ENCODE measurements at places on chromosomes 4 and X.
A peak's percentile ranks its signal among the peaks of the same experiment; 100 is the strongest.

DNA sequence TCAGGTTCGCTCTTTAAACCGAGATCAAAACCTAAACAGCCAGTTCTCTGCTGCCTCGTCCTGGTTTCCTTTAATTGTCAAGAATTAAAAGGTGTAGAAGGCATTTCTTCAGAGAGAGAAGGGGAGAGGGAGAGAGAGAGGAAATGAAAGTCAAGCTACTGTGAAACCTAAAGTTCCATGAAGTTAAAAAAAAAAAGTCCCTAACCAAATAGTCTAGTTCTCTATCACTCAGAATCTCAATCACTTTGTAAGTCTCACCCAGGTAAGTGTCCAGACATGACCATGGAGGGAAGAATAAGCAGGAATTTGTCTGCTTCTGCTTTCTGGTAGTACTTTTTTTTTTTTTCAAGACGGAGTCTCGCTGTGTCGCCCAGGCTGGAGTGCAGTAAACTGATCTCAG is 18.8 kb upstream of the SMIM14 start:
- DNase-seq, result no peak

DNA sequence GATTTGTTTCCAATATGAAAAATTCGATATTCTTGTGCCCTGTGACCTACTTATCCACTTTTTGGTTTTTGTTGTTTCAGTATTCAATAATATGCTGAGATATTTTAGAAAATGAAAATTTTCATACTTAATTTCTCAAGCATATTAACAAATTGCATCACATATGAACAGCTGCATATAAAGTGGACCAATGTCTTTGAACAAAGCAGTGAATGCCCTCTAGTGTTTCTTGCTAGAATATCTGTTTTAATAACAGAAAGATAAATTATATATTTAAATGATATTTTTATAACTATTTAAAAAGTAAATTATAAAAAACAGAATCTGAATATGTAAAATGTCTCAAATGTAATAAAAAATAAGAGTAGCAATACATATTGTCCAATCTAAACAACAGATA is 31.7 kb upstream of the INTU start:
- DNase-seq, result no peak

DNA sequence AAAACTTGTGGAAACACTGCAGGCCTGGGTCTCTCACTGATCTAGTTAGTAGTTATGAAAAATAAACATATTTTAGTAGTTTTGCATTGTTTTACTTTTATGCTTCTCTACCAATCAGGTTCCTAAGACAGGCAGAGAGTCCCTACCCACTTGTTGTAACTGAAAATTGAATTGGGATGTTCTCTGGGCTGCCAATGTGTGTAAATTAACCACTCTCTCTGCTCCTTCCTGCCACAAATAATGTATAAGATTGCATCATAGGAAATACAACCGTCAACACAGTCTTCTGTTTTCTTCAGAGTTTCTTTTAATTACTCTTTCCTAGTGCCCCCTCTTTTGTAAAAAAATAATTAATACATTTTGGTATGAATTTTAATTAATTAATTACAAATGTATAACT is 677.3 kb downstream of the FSTL5 start:
- DNase-seq, result no peak

DNA sequence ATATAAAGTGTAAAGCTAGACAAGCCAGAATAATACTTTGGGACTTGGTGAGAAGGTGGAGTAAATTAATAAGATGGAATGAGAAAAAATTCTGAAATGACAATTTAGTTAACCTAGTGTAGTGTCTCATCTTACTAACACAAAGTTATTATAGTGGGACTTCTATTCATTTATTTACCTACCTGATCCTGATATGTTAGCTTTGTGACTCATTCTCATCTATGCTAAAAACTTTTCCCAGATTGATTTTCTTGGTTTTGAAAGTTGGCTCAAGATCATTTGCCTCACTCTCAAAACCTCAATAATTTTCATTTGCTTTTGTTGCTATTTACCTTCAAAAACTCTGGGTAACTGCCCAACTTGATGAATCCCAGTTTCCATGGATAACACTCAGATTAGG is 698.6 kb downstream of the SH3BGRL start:
- DNase-seq, result no peak

DNA sequence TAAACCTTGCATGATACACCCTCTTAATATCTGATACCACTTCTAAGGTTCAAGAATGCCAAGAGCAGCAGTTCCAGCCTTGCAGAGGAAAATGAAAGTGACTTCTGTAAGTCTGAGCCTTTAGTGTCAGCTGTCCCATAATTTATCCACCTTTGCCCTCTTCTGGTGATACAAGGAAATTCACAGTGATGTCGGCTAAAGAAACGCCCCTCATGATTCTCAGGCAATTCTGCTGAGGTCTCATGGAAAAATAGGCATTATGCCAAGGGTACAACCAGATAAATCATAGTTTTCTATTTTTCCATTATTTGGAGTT is 172.2 kb upstream of the CXCL13 start:
- DNase-seq, result peak; percentile 59

DNA sequence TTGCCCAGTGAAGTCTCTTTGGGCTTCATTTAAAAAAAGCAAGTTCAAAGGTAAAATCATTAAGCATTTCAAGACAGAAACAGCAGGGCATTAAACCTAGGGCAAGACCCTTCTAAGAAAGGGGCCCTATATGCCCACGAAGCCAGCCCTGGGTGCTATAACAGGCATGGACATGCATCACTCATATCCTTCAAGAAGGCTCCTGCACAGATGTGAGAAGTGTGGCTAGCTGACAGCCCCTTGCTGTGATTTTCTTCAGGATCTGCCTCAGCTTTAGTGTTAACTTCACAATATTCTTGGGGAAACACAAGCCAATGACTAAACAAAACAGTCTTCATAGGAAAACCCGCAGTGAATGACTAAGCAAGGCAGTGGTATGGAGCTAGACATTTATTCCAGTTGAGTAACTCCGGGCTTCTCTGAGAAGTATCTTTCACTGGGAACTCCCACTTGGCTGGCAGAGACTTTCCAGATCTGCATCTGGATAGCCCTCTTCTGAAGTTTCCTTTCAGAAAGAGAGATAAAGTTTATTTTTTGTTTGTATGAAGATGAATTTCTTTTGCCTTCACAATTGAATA is 11.9 kb upstream of the MAOA start:
- DNase-seq, result no peak

GRCh38 chrX:19616959-19617358 is 101.7 kb upstream of the MAP3K15 start:
- DNase-seq, result no peak

DNA sequence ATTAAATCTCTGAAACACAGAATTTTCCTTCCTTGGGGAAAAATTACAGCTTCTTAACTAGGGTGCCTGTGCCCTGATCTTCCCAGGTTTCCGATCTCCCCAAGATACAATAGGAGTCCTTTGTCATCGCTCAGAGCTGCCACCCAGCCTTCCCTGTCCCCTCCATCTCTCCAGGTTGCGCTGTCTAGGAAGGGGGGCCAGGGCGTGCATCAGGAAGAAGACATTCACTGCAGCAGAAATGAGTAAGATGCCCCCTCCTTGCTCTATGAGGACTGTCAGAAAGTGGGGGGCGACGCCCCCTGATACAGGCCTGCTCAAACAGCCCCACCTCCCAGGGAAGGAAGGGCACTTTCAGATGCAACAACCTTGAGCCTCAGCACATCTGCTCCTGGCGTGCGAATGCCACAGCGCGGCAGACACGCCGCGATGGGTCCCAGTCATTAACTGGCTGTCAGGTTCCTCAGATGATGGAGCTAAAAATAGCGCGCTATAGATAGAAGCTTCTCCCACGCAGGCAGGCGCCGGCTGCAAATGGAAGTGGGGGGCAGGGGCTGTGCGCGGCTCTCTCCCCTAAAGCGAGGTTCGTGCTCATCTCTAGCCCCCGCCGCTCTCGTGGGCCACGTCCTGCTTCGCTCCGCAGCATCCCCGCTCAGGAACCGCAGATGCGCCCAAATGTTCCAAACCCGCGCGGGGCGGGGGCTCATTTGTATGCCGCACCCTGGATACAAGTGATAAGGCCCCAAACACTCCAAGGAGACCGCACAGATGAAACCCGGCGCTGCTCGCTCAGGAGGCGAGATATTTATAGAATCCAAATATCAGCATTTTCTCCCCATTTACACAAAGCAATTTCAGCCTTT is 57.6 kb upstream of the LGI2 start:
- no peak for DNase-seq

DNA sequence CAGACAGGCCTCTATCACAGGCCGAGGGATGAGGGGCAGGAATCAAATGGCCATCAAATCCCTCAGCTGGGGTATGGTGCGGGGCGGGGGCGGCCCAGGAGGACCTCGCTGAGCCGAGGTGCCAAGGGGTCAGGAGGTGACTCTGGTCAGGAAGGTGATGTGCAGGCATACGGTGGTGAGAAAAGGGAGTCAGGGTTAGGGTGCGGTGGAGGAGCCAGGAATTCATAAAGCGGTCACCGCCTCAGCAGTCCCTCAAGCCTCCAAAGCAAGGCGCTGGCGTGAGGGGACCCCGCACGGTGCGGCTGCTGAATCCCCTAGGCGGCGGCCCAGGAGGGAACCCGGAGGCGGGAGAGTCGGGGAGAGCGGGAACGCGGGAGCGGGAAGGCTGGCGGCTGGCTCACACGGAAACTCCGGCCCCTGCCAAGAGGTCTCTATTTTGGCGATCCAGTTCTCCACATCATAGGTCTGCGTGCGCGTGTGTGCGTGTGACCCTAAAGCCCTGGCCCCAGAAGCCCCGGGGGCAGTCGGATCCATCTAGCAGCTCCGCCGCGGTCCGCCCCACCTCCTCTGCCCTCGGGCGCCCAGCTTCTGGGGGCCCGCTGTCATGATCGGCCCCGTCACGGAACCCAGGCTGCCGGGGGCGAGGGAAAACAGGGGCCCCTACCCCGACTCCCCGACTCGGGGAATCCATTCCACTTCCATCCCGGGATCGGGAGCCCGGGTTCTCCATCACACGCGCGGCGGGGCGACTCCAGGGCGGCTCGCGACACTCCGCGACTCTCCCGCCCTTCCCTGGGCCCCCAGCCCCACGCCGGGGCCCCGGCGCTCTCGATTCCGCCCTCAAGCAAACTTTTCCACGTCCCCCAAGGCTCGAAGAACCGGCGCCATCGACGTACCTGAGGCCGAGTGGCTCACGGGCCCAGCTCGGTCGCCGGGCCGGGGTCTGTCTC is 593 bp downstream of the ELF4 start:
- DNase-seq, result peak; percentile 10

All from COR-L47 (cell line).